ENCODE measurements at places on chromosomes 1 and 21. TPM values are rescaled to one million over a fixed set of nuclear protein-coding genes. Genes with fewer than 3 reads are reported as not detected.
A peak's percentile ranks its signal among the peaks of the same experiment; 100 is the strongest.

DNA sequence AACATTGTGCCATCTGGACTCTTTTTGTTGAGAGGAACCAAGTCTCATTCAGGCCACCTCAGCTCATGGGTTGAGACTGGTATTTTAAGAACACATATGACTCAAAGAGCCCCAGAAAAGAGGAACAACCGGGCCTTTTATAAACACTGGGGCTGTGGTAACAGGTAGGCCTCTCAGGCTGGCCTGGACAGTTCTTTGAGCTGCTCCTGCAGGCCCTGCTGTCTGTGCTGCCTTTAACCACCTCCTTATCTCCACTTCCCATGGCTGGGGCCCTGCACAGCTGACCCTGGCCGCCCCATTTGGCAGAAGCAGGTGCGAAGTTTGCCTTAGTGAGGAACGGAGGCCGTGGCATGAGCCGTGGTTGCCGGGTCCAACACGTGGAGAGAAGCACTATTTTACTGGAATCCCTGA, 163.3 kb downstream of the RHOU start:
- DNase-seq, result no peak

DNA sequence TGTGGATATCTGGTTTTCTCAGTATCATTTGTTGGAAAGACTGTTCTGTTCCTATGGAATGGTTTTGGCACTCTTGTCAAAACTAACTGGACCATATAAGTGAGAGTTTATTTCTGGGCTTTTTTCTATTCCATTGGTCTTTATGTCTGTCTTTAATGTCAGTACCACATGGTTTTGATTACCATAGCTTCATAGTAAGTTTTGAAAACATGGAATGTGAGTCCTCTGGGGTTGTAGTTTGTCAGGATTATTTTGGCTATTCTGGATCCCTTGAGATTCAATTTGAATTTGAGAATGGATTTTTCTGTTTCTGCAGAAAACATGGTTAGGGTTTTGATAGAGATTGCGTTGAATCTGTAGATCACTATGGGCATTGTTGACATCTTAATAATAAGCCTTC, 107.9 kb downstream of the ZFYVE9 start:
- DNase-seq, result no peak

GRCh38 chr1:183962903-183963302, 74.6 kb downstream of the COLGALT2 start:
- DNase-seq, result no peak

- DNase-seq, result no peak
These were observed 13.9 kb downstream of the ATF3 start for GRCh38 chr1:212622467-212622866.

DNA sequence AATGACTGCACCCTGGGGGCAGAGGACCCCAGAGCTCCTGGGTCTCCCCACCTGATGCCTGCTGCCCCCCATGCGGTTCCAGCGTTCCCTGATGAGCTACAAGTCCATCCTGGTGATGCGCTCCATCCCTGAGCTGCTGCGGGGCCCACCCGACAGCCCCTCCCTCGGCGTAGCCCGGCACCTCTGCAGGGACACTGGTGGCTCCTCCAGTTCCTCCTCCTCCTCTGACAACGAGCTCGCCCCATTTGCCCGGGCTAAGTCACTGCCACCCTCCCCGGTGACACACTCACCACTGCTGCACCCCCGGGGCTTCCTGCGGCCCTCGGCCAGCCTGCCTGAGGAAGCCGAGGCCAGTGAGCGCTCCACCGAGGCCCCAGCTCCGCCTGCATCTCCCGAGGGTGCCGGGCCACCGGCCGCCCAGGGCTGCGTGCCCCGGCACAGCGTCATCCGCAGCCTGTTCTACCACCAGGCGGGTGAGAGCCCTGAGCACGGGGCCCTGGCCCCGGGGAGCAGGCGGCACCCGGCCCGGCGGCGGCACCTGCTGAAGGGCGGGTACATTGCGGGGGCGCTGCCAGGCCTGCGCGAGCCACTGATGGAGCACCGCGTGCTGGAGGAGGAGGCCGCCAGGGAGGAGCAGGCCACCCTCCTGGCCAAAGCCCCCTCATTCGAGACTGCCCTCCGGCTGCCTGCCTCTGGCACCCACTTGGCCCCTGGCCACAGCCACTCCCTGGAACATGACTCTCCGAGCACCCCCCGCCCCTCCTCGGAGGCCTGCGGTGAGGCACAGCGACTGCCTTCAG, 35.5 kb downstream of the TRIM11 start:
- no peak for DNase-seq

DNA sequence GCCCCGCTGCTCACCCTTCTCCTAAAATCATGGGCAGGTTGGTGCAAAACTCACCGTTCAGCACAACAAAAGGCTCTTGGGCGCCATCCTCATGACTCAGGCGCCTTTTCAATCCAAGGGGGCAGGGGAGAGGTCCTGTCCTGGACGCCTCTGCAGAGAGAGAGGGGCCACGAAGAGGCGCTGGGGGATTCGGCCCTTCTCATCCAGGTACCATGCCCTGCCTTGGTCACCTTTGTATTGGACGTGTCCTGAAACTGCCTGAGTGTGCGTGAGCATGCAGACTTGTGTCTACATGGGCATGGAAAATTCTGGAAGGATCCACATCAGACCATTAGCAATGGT, 53.5 kb downstream of the SLC37A1 start:
- DNase-seq, result no peak

- no peak for DNase-seq
These were observed at the start of gene EPHA8 for GRCh38 chr1:22562584-22563583. EPHA8 (plus strand) TSS chr1:22563489; CDS start chr1:22563636, 147 bp downstream.

GRCh38 chr1:232793944-232794343, 11.3 kb upstream of the MAP10 start:
- peak; percentile 72 for DNase-seq

DNA sequence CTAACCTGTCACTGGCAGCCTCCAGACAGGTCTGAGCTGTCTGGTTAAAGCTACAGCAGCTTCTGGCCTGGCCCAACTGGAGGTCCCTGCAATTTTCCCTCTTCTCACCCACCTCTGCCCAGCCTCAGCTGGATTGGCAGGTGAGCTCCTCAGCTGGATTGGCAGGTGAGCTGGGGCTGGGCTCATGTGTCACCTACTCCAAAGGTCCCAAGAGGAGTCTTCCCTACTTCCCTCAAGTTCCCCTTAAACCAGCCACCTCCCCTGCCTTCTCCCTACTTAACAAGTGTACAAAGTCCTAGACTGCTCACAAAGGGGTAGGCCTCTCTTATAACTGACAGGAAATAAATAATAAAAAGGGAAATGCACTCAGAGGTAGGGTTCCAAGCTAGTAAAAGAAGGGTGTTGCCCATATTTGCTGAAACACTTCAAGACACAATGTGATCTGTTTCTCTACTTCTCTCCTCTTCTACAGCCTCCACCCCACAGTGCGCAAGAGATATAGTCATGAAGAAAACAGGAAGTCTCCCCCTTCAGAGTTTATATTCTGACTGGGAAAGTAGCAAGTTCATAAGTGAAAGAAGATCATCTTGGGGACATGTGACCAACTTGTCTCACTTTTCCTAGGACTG, at the start of gene GPA33:
TSS of gene GPA33 (minus strand) at position 64 of the 629 bp plus-strand sequence. CDS start 90 bp downstream, outside the sequence.
- DNase-seq, result no peak

DNA sequence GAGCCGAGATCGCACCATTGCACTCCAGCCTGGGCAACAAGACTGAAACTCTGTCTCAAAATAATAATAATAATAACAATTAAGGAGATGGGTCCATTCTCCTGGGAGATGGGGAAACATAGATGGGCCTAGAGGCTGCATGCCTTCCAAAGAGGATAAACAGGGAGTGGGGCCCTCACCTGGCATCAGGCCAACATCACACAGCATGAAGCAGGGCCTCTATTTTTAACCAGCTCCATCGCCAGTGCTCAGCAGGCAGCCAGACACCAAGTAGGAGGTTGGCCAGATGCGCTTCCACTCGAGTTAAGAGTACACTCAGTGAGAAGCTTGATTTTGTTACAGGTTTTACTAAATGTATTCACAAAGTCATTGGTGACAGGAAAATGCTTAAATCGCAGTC, 352.0 kb downstream of the RRAGC start:
- DNase-seq, result no peak

Gene C1orf141
- not detected for total RNA-seq

Gene FCRL2
- not detected for total RNA-seq

Gene OR10J1
- not detected for total RNA-seq

Gene CORT
- total RNA-seq, result not detected

Gene ABCB10
- 21.6 TPM for total RNA-seq

Gene KIF2C
- total RNA-seq, result 95.3 TPM

Gene TSPAN2
- total RNA-seq, result 0.90 TPM

Gene TCHH
- total RNA-seq, result not detected
